AG09309 (cell line): ENCODE measurements at places on chromosomes 11 and 22.
A peak's percentile ranks its signal among the peaks of the same experiment; 100 is the strongest.

GRCh38 chr11:3824714-3825472 is 15.9 kb downstream of the RHOG start:
- DNase-seq = no peak

DNA sequence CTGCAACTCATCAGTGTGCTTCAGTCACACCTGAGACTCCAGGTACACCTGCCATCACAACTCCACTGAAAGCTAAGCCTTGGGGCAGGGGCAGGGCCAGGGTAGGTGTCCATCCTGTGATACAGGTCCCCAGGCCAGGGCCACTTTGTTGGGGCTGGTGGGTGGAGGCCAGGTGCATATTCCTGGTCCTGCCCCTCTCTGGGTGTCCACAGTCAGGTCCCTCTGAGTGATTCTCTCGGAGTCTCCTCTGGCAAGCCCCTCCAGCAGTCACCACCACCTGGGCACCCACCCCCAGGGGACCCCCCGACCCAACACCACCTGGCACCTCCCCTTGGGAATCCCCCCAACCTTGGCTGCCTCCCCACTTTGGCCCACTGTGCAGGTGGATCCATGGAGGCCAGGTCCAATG is 9.5 kb upstream of the ACR start:
- DNase-seq = no peak

- no peak for DNase-seq
Measured at GRCh38 chr22:37464181-37464580, 22.0 kb downstream of the MFNG start.

- no peak for DNase-seq
Measured at GRCh38 chr22:34036931-34037330, 116.7 kb upstream of the LARGE1 start.

DNA sequence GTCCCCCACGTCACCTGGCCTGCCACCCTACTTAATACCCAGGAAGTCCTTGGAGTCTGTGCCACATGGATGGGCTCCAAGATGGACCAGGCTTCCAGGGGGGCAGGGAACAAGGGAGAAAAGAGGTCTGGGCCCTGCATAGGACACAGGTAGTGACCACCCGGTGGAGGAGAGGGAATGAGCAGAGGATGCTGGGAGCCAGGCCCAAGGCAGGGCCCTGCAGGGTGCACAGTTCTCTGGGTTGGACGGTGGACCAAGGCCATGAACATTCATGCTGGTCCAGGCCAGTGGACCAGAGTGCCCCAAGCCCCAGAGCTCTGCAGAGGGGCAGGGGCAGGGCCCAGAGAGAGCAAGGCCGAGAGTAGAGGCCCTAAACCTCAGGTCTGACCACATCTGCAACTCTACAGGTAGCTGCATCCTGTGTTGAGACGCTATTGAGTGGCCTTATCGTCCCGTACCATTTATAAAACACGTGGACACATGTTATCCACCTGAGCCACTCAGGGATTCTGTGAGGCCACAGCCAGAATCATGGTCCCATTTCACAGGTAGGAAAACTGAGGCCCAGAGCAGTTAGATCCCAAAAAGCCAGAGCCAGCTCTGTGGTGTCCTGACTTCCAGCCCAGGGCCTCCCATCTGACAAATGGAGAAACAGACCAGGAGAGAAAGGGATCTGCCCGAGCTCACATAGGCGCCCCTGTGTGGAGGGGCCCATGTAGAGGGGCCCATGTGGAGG is 46.4 kb downstream of the IGLL5 start:
- no peak for DNase-seq

DNA sequence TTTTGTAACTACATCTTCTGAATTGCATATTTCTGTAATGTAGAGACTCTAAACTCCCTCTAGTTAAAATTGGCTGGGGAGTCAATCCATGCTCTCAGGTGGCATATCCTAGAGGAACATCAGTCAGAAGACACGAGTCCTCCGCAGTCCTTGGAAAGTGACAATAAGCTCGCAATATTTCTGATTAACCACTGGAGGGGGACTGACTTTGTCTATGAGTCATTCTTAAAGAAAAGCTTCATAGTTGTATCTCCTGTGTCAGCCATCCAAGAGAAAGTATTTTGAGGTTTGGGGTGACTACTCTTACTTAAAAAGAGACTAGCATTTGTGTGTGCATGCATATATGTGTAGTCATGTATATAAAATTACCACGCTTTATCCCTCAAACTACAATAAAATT is 60.2 kb downstream of the SLN start:
- DNase-seq = no peak

GRCh38 chr22:23014250-23014649 is 56.1 kb upstream of the GNAZ start:
- DNase-seq = no peak

- DNase-seq = no peak
Measured at GRCh38 chr11:115590254-115590653, 86.0 kb upstream of the CADM1 start.

DNA sequence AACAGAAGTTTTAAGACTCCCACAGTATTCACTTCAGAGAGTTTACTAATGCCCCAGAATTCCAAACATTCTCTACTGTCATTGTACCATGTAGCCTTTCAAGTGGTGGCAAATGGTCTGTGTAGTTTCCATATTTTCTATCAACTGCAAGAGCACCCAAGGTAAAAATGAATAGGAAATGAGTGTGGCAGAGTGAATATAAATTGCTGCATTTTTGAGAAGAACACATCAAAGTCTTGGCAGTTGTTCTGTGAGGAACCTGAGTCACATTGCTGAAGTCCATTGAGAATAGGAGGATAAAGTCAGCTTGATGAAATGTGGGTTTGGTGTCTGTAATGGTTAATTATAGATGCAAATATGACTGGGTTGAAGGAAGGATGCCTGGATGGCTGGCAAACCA is 193.6 kb downstream of the AASDHPPT start:
- no peak for DNase-seq

DNA sequence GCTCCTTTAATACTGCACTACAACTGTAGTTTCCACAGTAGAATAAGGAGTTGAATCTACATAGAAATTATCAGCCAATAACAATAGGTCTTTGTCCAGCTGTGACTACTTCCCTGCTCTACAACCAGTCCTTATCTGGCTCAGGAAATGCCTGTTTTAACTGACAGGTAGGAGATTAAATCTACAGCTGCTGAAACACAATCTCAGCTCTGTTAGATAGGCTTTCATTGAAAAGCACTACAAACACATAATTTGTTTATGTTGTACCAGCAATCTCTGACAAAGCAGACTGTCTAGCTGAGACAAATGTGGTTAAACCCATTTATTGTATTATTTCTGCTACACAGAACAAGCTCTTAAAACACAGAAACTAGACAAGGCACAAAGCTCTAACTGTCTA is 230.0 kb downstream of the SOX6 start:
- DNase-seq = no peak

GRCh38 chr11:126413843-126414405 is 58.4 kb downstream of the ST3GAL4 start:
- DNase-seq = no peak

DNA sequence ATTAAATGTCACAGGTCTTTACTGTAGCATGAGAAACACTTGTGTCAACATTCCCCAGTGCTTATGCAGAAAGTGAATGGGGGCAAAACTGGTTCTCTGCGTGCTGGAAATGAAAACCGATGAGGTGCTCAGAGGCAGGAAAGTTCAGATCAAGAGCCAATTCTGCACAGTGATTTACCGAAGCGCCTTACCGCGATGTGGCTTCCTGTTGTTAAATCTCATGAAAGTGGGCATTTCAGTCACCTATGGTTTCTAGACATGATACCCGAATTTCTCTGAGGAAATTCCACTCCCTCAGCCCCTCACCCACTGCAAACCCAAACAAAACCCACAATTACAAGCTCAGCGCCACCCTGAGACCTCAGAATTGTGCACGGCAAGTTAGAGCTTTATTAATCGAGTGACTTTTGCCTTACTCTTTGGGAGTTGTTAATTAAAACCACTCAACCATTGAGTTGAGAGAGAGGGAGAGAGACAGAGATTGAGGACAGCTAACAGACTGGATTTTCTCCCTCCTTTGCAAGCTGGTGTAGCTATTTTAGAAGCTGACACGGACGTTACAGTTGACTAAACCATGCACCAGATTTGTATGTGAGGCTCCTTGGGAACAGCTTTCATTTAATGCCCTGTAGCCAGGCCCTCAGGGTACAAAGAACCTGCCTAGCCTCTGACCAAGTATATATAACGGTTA is 196.4 kb downstream of the DBX1 start:
- DNase-seq = no peak

DNA sequence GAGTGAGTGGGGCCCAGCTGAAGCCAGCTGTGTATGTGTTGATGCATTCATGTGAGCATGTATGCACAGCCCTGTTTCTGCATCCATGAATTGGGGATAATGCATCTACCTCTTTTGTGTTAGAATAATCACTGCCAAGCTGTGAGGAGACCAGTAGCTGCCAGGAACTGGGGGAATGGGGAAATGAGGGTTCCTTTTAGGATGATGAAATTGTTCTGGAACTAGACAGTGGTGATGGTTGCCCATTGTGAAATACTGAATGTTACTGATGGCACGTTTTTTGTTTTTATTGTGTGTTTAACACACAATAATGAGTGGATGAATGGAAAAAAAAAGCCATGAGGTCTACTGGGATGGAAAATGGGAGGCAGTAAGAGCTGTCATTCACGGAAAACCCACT is 45.3 kb upstream of the WNT11 start:
- peak; percentile 16 for DNase-seq

GRCh38 chr11:35746356-35747153 is 84.0 kb downstream of the TRIM44 start:
- DNase-seq = peak; percentile 21

DNA sequence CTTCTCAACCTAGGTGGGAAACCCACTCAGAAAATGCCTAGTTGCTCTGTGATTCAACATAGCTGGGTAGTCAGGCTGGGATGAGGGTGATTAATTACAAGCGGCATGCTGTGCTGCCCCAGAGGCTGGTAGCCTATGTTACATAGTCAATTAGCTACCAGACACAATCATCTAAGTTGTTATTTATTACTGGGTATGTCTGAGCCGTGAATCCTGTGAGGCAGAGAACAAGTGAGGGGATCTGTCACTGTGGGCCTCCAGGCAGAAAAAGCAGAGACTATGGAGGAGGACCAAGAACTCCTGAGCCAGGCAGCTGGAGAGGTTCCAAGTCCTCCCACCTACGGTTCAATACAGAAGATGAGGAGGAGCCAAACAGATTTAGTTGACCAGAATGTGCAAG is 186.6 kb upstream of the BDNF start:
- DNase-seq = no peak

DNA sequence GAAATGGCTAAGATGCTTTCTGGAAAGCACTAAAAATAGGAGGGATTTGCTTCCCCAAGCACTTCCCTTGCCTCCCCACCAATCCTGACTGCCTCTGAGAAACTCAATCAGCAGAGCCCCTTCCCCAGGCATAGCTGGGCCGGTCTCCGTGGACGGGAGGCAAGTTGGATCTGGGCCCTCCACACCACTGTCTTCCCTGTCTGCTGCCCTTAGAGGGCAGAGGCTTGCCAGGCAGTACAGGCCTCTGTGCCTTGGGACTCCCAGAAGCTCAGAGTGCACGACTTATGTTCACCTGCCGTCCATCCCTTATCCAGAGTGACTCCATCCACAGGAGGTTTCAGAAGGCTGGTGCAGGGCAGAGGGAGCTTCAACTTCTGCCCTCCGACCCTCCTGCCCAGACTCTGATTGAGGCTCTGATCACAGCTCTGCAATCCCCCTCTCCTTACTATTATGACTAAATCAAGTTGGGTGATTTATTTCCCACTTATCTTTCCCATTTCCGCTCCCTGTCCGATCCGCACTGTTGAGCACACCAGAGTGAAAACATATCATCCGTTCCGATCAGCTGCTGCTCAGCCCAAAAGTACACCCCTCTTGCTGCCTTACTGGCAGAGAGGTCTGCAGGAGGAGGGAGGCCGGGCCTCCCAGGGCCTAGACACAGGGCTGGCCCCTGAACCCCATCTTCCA is 71.8 kb downstream of the DSCAML1 start:
- no peak for DNase-seq

GRCh38 chr22:36026741-36027140 is 1.9 kb downstream of the RBFOX2 start:
- DNase-seq = no peak

DNA sequence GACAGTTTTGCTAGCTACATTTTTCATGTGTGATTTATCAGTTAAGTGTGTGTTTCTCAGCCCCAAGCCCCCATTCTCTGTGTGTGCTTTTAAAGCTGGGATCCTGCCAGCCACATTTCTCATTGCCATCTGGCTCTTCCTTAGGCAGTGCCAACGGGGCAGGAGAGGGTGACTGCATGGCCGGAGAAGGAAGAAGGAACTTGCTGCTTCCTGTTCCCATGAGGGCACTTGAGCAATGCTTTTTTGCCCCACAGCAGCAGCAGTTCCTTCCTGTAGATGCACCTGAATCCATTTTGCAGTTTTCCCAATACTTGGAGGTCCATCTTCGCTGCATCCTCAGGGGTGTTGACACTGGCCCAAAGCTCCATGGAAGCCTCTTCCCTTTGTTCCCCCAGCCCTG is 37.5 kb downstream of the TNRC6B start:
- no peak for DNase-seq

DNA sequence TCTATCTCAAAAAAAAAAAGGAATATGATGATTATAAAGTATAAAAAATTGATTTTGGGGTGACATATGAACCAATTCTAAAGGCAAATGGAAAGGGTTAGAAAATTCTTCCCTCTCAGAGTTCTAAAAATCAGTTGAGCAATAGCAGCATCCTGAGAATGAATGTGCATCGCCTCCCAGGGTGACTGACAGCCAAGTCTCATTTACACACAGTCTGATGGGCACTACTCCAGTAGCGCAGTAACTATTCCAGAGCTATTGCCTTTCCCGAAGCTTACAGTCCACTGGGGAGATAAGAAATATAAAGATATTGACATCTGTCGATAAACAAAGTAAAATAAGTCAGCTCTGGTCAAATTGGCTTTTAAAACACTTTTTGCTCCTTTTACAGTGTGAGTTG is 32.3 kb upstream of the SORL1 start:
- DNase-seq = no peak

- DNase-seq = no peak
Measured at GRCh38 chr11:14898355-14898754, 6.3 kb upstream of the CYP2R1 start.

DNA sequence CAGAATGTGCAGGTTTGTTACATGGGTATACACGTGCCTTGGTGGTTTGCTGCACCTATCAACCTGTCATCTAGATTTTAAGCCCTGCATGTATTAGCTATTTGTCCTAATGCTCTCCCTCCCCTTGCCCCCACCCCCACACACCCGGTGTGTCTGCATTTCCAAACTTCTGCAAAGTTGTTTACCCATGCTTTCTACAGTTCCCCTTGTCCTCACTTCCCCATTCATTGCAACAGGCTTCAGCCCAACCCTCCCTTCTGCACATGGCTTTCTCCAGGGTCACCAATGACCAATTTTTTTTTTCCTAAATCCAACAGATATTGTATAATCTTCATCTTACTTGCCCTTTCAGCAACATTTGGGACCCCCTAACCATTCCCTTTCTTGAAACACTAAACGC is 32.0 kb upstream of the NUP50 start:
- no peak for DNase-seq
